Osteoblast (primary cell): ENCODE measurements at places on chromosomes 5 and 9. TPM values are rescaled to one million over a fixed set of nuclear protein-coding genes. Genes with fewer than 3 reads are reported as not detected.

ABL1 gene
- 92.2 and 94.8 TPM in 2 replicates for total RNA-seq

DNA sequence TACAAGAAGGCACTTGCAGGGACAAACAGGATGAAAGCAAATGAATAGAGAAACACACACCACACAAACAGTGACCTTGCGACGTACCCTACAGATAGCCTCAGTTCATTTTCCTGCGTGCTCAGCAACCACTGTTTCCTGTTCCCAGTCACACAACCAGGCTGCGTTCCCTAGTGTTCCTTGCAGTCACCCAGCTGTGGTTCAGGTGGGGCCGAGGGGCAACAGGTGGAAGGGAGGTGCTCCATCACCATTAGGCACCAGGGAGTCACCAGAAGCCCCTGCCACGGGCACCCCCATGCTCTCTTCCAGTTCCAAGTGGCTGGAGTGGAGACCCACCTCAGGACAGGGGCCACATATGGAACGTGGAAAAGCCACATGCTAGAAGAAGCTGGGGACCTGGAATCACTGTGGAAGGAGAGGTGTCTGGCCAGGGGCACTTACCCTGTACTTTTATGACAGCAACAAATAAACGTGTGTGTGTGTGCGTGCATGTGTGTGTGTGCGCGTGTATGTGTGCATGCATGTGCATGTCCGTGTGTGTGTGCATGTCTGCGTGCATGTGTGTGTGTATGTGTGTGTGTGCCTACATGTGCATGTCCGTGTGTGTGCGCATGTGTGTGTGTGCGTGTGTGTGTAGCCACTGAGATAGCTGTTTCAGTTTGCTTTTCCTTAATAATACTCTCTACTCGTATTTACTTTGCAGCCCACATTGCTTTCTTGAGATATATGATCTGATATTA, 18.8 kb upstream of the FCN2 start:
- H3K27ac ChIP-seq: no peak overlapping the region
- no peak for DNase-seq
- H3K27me3 ChIP-seq: peaks cover 6% of the 10 kb centered on the region
- peaks cover 12% of the 10 kb centered on the region for H3K4me1 ChIP-seq

ANKRD34B gene
- total RNA-seq: not detected in 2 replicates

DNA sequence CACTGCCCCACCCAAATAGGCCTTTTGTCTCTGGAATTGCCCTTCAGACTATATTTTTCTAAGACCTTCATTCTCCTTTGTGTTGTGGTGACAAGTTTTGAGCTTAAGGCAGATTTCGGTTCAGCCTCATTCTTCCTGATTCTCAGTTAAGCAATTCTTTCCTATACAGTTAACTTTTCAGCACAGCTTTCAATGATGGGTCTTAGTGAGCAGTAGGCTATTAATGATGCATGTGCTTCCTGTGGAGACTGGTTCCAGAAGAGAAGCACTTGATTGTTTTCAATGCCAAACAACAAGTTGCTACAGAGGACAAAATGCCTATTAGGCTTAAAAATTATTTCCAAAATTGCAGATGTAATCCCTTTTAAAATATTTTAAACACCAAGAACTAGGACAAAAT, 47.7 kb upstream of the TLX3 start:
- H3K4me3 ChIP-seq: no peak overlapping the region
- H3K27ac ChIP-seq: no peak overlapping the region
- no peaks in the 10 kb centered on the region for H3K27me3 ChIP-seq
- DNase-seq: no peak

DNA sequence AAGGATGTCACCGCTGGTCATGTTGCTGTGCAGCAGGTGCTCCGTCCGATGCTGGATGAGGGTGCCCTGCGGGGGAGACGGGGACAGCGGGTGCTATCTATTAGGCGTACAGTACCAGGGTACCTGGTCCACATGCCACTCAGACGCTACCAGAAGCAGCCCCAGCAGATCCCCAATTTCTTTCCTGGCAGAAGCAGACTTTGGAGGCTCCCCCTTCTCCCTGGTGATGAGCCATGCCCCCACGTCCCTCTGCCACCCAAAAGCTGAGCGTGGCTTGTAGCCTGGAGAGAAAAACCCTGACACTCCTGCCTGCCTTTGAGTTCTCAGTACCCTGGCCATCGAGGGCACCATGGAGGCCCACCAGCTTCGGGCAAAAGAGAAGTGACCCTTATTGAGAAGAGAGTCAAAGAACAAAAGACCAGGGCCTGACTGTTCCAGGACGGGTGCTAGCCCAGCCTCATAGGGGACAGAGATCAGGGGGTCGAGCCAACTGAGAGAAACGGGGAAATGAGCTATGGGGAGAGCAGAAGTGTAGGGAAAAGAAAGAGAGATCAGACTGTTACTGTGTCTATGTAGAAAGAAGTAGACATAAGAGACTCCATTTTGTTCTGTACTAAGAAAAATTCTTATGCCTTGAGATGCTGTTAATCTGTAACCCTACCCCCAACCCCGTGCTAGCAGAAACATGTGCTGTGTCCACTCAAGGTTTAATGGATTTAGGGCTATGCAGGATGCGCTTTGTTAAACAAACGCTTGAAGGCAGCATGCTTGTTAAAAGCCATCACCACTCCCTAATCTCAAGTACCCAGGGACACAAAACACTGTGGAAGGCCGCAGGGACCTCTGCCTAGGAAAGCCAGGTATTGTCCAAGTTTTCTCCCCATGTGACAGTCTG, 62.0 kb upstream of the ZNF354B start:
- no peaks in the 10 kb centered on the region for H3K27me3 ChIP-seq
- H3K36me3 ChIP-seq: no peaks in the 10 kb centered on the region
- no peak for DNase-seq
- no peak overlapping the region for H3K4me3 ChIP-seq
- H3K4me1 ChIP-seq: no peaks in the 10 kb centered on the region

ZNF608 gene
- 11.6 and 14.7 TPM in 2 replicates for total RNA-seq

DNA sequence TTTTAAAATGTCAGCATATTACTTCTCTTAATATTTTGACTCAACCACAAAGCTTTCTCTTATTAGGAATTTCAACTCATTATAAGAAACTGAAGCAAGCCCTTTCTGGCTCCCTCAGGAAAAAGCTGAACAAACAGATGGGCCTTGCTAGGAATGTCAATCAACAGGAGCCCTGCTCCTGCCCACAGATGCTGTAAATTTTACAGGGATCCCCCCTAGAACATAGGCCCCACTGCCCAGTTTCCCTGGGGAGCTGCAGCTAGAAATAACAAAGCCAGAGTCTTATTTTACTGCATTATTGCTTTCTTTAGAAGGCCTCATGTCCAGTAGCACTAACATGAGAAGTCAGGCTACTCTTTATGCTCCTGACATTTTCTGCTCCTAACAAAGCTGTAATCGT, 103.8 kb downstream of the PCSK1 start:
- no peaks in the 10 kb centered on the region for H3K27me3 ChIP-seq
- no peak overlapping the region for H3K27ac ChIP-seq
- no peaks in the 10 kb centered on the region for H3K36me3 ChIP-seq
- DNase-seq: no peak
- peaks cover 35% of the 10 kb centered on the region for H3K4me1 ChIP-seq

DNA sequence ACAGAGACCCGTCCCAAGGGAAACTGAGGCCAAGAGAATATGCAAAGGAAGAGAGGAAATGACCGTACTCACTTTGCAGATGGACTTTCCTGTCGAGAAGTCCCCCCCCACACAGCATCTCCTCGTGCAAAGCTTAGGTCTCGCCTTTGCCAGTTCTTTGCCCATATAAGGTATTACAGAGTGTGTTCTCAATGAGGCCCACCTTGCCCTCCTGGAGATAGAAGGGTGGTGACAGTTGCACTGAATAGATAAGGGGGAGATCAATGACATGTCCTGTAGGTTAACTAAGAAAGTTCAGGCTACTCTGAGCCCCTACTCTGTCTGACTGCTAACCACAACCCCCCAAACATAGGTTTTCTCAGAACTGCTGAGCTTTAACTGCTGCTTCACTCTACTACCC, 68.2 kb upstream of the SPTLC1 start:
- peaks cover 3% of the 10 kb centered on the region for H3K27me3 ChIP-seq
- H3K4me1 ChIP-seq: peaks cover 11% of the 10 kb centered on the region
- H3K36me3 ChIP-seq: no peaks in the 10 kb centered on the region
- H3K27ac ChIP-seq: no peak overlapping the region
- H3K4me3 ChIP-seq: no peak overlapping the region

SLC22A4 gene
- 2.9 and 3.8 TPM in 2 replicates for total RNA-seq

GRIN3A gene
- total RNA-seq: not detected in 2 replicates

QRFP gene
- total RNA-seq: not detected in 2 replicates

DOCK2 gene
- 2.7 and 6.2 TPM in 2 replicates for total RNA-seq

DNA sequence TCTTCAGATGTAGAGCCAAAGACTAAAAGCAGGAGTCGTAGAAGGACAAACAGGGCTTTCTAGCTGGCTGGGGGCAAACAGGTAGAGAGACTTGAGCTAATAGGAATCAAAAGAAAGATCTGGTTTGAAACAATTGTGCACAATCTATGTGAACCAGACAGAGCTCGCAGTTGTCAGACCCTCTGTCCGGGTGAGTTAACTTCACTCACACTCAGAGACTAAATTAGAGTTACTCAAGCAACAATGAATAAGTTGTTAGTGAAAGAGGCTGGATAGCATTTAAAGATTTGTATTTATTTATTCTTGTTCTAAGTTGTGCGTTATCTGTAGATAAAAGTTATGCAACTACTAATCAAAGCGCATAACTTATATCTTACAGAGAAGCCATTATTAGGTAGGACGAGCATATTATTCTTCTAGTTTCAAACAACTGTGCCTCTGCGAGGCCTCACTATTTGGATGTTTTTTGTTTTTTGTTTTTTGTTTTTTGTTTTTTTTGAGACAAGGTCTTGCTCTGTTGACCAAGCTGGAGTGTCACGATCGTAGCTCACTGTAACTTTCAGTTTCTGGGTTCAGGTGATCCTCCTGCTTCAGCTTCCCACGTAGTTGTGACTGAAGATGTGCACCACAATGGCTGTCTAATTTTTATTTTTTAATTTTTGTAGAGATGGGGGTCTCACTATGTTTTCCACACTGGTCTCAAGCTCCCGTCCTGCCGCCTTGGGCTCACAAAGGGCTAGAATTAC, 13.2 kb upstream of the LNPEP start:
- H3K4me3 ChIP-seq: no peak overlapping the region
- DNase-seq: no peak
- H3K4me1 ChIP-seq: peaks cover 6% of the 10 kb centered on the region
- no peak overlapping the region for H3K27ac ChIP-seq
- H3K36me3 ChIP-seq: no peaks in the 10 kb centered on the region
- no peaks in the 10 kb centered on the region for H3K27me3 ChIP-seq

DNA sequence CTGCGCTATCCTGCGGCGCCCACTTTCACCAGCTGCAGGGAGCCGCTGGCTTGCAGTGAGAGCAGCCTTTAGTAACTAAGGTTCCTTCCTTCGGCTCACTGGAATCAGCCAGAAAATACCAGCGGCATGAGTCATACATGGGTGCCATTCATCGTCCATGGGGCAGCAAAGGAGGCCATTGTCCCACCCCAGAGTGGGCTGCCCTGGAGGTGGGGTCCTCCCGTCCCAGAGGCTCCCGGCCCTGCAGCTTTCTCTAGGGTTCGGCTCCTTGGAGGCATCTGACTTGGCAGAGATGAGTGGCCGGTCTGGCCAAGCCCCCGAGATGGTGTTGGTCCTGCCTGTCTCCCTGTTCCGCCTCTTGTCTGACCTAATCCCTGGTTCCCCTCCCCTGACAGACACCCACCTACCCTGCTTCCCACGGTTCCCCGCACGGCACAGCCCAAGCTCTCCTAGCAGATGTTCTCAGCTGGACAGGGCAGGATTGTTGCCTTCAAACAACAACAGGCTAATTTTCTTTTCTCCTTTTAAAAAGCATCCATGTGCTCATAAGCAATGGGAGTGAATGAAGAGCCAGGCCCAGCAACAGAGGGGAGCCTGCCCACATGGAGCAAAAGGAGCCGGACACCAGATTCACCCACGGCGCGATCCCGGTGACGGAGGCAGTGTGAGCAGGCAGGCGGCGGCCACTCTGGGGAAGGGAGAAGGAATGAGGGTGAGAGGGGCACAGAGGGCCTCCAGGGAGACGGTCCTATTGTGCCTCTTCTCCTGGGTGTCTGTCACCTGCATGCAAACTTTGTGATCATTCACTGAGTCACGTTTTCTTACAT, 97.0 kb upstream of the COL5A1 start:
- peak; percentile 97 for DNase-seq
- H3K27me3 ChIP-seq: no peaks in the 10 kb centered on the region
- H3K4me1 ChIP-seq: peaks cover 8% of the 10 kb centered on the region
- H3K36me3 ChIP-seq: no peaks in the 10 kb centered on the region
- H3K27ac ChIP-seq: peak overlapping the region; percentile 3

DNA sequence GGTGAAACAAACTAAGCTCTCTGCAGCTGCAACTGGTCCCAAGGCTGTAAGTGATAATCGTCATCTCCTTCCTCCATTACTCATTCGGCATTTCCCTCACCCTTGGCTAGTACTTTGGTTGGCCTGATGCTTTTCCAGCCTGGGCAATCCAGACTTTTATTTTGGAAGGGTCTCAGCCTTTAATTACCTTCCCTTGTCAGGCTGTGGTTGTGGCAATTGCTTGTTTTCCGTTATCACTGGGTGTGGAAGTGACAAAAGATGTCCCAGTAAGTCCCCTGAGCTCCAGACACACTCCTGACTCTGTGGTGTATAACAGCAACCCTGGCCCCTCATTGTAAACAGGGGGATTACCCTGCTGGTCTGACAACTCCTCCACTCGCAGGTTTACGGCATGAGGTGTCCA, 6.3 kb upstream of the FAF2 start:
- no peaks in the 10 kb centered on the region for H3K27me3 ChIP-seq
- peak; percentile 81 for DNase-seq
- no peak overlapping the region for H3K27ac ChIP-seq

GPR21 gene
- total RNA-seq: 1.4 and 2.7 TPM in 2 replicates

GRCh38 chr9:127773272-127773671, 5.2 kb downstream of the SH2D3C start:
- peaks cover 4% of the 10 kb centered on the region for H3K27me3 ChIP-seq
- no peak overlapping the region for H3K27ac ChIP-seq
- no peak overlapping the region for H3K4me3 ChIP-seq
- peaks cover 11% of the 10 kb centered on the region for H3K4me1 ChIP-seq
- no peaks in the 10 kb centered on the region for H3K36me3 ChIP-seq
- no peak for DNase-seq

DNA sequence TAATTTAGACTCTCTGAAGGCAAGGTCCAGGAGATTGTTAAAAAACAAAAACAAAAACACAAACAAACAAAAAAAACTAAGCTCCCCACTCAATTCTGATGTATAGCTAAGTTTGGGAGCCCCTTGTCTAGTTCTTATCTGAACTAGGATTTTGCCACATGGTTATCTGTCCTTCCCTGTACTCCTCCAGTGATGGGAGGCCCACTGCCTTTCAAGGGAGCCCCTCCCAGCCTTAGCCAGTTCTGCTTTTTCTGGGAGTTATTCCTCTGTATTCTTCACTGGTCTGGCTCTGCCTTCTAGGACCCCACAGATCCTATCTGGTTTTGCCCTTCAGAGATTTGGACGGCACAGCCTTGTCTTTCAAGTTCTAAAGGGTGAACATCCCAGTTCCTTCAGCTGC, 2.1 kb upstream of the ALDH1B1 start:
- DNase-seq: no peak
- no peaks in the 10 kb centered on the region for H3K27me3 ChIP-seq
- peaks cover 6% of the 10 kb centered on the region for H3K36me3 ChIP-seq
- H3K4me1 ChIP-seq: peaks cover 23% of the 10 kb centered on the region
- H3K4me3 ChIP-seq: no peak overlapping the region

DNA sequence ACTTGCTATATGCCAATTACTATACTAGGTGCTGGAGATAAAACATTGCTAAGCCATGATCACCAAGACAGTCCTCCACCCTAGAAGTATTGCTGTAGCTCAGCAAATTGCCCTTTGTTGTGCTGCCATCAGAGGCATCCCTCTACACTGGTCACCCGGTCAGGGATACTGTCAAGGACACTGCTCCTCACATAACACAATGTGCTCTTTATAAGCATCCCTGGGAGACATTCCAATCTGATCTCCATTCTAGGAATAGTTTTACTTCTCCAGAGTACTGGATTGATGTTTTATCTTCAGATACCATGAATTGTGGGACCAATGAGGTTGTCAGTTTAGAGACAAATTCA, 10.4 kb upstream of the DNAJA1 start:
- no peaks in the 10 kb centered on the region for H3K27me3 ChIP-seq
- H3K4me1 ChIP-seq: no peaks in the 10 kb centered on the region
- H3K4me3 ChIP-seq: no peak overlapping the region
- H3K27ac ChIP-seq: no peak overlapping the region
- no peak for DNase-seq
